ENCODE measurements at places on chromosomes 3 and 15. TPM values are rescaled to one million over a fixed set of nuclear protein-coding genes. Genes with fewer than 3 reads are reported as not detected.

Gene ATP10A
- 19.8 TPM for total RNA-seq

DNA sequence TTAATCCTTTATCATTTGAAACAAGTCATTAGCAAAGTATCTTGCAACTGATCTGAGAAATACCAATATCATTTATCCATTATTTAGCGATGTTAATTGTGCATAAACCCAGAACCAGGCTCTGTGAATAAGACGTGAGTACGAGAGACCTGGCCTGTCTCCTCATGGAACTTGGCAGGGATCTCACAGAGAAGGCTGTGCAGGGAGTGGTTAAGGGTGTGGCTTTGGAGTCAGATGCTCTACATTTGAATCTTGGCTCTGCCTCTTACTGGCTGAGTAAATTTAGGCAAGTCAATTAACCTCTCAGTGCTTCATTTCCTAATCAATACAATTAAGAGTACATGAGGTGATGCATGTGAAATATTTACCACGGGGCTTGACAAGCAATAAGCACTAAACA is 39.9 kb upstream of the TBL1XR1 start:
- DNase-seq, result no peak

DNA sequence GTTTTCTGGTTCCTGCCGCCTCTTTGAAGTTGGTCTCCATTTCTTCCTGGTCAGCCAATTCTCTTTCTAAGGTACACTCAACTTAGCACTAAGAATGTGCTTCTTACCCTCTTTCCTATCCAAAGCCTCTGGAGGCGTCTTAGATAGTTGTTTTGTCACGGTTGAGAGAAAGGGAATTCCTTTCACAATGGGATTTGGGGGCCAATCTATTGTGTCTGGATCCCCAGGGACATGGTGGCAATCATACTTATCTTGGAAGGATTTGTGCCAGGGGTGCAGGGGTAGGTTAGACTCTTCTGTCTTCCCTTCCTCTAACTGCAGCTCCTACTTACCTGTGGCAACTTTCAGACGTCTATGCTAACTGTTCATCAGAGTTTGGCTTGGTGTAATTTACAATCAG is 287.1 kb downstream of the SOX2 start:
- DNase-seq, result no peak

- DNase-seq, result no peak
Measured at GRCh38 chr15:44883199-44883877, 73.1 kb upstream of the TERB2 start.

Gene GOLGA8J
- not detected for total RNA-seq
